A549 treated with ZK216348 at 1 μM for 4 hours (cell line): ENCODE measurements at places on chromosomes 4 and X. TPM values are rescaled to one million over a fixed set of nuclear protein-coding genes. Genes with fewer than 3 reads are reported as not detected.

Gene SYTL5
- total RNA-seq, result 0.16 to 0.40 TPM (median 0.31 TPM) in 5 replicates

Gene BEND2
- not detected in 5 replicates for total RNA-seq

Gene PAGE2B
- total RNA-seq, result not detected in 5 replicates

Gene TNIP3
- total RNA-seq, result 0.27 to 0.99 TPM (median 0.44 TPM) in 5 replicates

Gene SPATA4
- 0.22 to 0.32 TPM (median 0.25 TPM) in 3 of 5 replicates, not detected in the others for total RNA-seq

Gene GAGE12E
- total RNA-seq, result not detected in 5 replicates

Gene CDKL2
- 0.36 to 0.79 TPM (median 0.70 TPM) in 5 replicates for total RNA-seq

Gene SAP30
- 22.4 to 25.4 TPM (median 24.6 TPM) in 5 replicates for total RNA-seq

Gene BST1
- 16.7 to 22.6 TPM (median 18.2 TPM) in 5 replicates for total RNA-seq

Gene MAGEE1
- 3.3 to 4.6 TPM (median 4.4 TPM) in 5 replicates for total RNA-seq

Gene F8
- 3.7 to 4.5 TPM (median 4.3 TPM) in 5 replicates for total RNA-seq

Gene SLC10A4
- total RNA-seq, result 4.3 to 9.3 TPM (median 8.2 TPM) in 5 replicates

Gene TRIML1
- not detected in 5 replicates for total RNA-seq

Gene FAM47A
- not detected in 5 replicates for total RNA-seq

Gene BEX5
- total RNA-seq, result not detected in 5 replicates

Gene TTC29
- total RNA-seq, result not detected in 5 replicates

Gene MRPL1
- 17.0 to 26.9 TPM (median 24.2 TPM) in 5 replicates for total RNA-seq

Gene DRP2
- total RNA-seq, result 0.19 to 0.27 TPM (median 0.22 TPM) in 5 replicates

Gene PNPLA4
- 9.5 to 22.4 TPM (median 10.0 TPM) in 5 replicates for total RNA-seq

Gene POLN
- total RNA-seq, result 0.46 to 1.2 TPM (median 0.88 TPM) in 5 replicates

Gene CRLF2
- total RNA-seq, result 0.73 to 1.2 TPM (median 1.0 TPM) in 5 replicates
